ENCODE measurements at places on chromosomes 4 and X.

- no peak for DNase-seq
Observed at GRCh38 chrX:39788521-39788920, 309.2 kb downstream of the BCOR start.

GRCh38 chrX:136847874-136848273 lies 32.7 kb downstream of the RBMX start:
- DNase-seq = no peak

DNA sequence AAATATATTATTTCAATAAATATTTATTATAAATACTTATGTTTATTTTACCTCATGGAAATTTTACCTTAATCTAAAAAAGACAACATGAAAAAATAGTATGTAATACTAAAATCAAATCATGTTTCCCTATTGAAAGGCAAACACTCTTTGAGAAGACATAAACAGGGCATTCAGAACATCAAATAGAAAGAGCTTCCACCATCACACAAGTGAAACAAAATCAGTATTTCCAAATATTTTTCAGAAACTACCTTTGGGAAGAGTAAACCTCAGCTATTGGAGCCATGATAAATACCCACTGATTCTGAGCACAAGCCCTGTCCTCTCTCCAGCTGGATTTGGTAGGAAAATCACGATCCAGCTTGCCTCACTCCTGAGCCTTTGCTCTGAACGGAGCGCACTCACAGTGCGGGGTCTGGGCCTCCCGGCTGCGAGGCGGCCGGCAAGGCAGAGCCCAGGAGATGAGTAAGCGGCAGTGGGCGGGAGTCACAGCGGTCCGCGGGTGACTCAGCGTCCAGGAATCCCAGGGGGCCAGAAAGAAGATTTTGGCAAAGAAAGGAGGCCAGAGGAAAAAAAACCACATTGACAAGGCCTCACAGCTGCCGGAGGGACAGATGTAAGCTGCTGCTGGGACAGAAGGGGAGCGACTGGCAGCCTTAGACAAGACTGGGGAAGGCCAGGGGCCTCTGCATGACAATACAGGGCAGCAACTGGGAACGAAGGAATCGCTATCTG lies 14.7 kb upstream of the ANXA5 start:
- DNase-seq = peak; percentile 44

DNA sequence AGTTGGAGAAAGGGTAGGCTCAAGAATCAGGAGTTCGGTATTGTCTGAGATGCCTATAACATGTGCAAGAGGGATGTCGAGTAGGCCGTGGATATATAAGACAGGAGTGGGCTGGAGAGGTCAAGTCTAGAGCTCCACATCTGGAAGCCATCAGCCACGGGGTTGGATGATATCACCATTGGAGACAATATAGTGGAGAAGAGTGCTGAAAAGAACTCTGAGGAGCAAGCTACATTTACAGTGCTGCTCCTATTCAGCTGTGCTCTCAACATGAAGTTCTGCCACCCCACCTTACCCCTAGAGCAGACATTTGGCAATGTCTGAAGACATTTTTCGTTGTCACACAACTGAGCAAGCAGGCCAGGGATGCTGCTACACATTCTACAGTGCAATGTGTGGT lies 20.9 kb upstream of the PLAC1 start:
- no peak for DNase-seq

DNA sequence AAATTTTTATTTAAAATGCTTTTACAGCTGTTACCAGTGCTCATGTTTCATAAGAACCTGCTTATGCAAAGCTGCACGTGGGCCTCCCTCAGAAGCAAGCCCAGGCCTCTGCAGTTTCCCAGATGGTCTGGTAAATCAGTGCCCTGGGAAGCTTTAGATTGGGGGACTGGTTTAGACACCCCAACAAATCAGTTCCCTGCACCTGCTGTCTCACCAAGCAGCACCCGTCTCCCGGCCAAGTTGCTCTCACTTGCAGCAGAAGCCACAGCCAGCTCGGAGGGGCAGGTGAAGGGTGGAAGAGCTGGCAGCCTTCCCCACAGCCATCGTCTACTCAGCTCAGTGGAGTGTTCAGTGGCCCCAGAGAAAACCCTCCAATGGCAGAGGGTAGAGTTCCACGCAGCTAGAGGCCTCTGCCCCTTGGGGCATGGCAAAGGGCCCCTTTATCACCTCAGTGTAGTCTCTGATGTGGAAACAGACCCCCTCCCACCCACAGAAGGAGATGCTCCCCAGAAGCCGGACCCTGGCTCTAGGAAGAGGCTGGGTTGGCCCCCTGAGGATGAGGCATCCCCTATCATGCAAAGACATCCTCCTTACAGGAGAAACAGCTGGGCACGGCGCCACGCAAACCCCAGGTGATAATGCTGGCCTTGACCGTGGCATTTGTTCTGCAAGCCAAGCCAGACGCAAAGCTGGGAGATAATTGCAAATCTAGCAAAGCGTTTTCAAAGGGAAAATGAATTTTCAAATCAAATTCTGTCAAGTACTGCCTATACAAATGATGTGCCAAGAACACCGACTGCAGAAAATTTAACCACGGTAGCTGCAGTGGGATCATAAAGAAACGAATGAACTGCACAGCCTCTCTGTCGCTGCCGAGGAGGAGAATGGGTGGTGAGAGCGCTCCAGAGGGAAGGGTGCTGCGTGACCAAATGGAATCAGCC lies 51.9 kb downstream of the ZFYVE28 start:
- no peak for DNase-seq

- peak; percentile 49 for DNase-seq
Observed at GRCh38 chr4:112735474-112735951, 98.6 kb downstream of the LARP7 start.

DNA sequence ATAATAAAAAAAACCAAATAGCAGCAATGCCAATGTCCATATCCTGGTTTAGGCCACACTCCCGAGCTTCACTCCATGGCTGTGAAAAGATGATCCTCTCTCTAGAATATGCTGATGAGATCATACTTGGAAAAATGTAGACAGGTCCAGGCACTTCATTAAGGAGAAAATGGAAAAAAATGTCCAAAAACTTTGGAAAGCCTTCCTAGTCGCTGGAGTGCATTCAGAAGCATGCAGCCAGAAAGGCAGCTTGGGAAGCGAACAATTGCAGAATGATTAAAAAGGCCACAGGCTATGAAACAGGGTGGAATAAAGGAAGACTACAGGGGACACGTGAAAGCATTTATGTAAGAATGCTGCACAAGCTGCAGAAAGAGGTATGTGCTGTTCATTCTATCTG lies 165.6 kb upstream of the HCCS start:
- no peak for DNase-seq

All from GM13977 (cell line).